ENCODE measurements at places on chromosomes 4 and X.
A peak's percentile ranks its signal among the peaks of the same experiment; 100 is the strongest.

GRCh38 chr4:54971474-54971950 is 153.9 kb downstream of the KDR start:
- peak; percentile 57 for DNase-seq

DNA sequence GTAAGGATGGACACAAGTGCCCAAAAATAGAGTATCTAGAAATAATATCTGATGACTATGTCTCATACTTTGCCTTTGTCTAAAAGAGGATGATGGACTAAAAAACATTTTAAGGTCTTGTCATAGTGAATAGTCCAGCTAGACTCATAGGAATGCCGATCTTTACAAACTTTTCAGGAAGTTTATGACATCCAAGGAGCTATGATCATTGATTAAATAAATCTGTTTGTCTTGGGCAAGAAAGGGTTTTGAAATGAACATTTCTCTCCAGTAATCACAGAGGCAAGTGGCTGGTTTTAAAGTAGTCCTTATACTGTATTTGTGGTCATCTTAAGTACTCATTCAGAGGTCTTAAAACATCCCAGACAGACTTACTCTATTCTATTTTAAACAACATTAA is 109.8 kb downstream of the MAPK10 start:
- DNase-seq: no peak

DNA sequence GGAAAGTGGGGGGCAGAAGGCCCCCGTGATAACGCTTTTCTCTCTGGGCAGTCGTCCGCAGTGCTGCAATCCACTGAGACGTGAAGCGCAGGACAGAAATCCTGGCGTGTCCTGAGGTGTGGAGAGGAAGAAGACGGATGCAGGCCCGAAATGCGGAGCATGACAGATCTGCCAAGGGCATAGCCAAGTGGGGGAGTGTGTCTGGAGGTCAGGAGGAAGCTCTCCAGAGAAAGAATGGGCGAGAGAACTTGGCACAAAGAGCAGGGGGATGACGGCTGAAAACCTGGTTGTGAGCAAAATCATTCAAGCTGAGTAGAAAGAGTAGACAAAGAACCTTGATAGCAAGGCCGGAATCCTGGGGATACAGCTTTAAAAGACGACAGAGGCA is 23.7 kb upstream of the HELT start:
- DNase-seq: no peak

DNA sequence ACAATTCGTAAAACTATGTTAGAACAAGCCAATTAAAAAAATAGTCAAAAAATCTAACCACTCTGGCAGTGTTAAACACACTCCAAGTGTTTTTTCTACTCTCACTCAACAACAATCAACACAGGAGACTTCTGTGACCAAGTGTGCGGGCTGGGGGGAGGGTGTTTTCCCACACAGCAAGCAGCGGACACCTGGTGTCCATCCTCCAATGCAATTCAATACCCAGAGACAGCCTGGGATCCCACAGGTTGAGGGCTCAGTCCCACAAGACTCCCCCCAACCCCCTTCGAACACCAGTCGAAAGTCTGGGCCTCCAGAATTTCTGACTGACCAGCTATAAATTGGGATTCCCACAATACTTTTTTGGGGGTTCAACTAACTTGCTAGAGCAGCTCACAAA is 8.3 kb upstream of the PIM2 start:
- DNase-seq: no peak

- DNase-seq: no peak
These were observed 32.5 kb upstream of the IL2 start for GRCh38 chr4:122489061-122489460.

DNA sequence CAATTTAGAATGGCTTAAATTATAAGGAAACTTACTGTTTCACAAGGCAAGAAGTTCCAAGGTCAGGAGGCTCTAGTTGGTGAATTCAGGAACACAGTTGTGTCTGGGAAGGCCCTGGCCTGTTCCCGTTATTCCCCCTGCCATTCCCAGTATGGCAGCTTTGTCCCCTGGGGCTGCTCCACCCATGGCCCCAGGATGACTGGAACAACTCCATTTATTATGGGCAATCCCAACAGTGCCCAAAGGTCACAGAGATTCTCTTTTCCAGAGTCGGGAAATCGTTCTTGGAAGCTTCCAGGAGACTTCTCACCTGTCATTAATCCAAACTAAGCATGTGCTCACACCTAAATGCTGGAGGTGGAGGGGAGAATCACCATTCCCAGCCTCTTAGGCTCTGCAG is 2.8 kb upstream of the PRKG2 start:
- no peak for DNase-seq

GRCh38 chr4:140028676-140029517 is 125.1 kb downstream of the MAML3 start:
- DNase-seq: no peak

GRCh38 chr4:75698162-75698962 is 25.2 kb upstream of the G3BP2 start:
- DNase-seq: no peak

DNA sequence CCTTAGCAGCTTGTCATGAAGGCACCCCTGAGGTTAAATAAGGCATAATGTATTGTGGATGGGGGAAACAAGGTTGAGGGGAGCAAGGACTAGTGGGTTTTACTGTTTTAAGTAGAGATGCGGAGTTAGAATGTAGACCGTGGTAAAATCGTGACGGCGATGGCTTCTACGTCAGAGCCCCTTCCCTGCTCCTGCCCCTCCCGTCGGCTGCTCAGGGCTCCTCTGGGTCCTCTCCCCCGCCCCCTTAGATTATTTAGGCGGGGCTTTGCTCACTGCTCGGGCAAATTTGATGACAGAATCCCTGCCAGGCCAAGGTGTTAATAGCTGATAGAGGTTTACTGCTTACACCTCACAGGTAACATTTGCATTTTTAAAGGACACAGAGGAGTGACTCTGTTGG is 2.3 kb downstream of the FRMPD3 start:
- DNase-seq: no peak

GRCh38 chr4:76640353-76640910 is 205.4 kb downstream of the SHROOM3 start:
- DNase-seq: peak; percentile 43

DNA sequence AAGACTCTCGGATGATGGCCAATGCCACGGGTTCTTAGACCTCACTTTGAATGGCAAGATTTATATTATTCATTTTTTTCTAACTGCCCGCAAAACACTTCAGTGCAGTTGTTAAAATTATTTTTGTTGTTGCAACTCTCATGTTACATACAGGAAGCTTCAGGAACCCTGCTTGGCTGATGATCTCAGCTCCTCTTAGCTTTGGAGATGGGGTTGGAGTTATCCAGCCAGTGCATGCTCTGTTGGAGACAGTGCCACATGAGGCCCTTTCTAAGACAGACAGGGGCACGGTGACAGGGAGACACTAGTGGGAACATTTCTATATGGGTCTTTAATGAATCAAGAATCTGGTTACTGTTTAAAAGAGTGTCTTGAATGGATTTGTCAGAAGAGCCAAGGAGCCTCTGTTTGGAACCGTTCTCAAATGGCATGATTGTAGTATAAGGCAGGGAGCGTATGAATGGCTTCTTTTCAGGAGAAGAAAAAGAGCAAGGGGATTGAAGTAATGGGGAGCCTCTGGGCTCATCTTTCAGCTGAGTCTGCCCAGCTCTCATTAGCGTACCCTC is 61.9 kb upstream of the ENPP6 start:
- DNase-seq: no peak

- no peak for DNase-seq
These were observed 38.9 kb downstream of the PPA2 start for GRCh38 chr4:105434940-105435339.

- DNase-seq: no peak
These were observed 204.8 kb downstream of the TRAM1L1 start for GRCh38 chr4:116880625-116881024.

Measured in RWPE1 (cell line).